Omental fat pad (tissue), 4 donors: ENCODE measurements at places on chromosomes 11 and 22. TPM values are rescaled to one million over a fixed set of nuclear protein-coding genes. Genes with fewer than 3 reads are reported as not detected.

The DTX4 gene
- total RNA-seq, result 75.6 TPM

- DNase-seq, result no peak
These were observed 91.7 kb upstream of the E2F8 start for GRCh38 chr11:19332476-19332875.

DNA sequence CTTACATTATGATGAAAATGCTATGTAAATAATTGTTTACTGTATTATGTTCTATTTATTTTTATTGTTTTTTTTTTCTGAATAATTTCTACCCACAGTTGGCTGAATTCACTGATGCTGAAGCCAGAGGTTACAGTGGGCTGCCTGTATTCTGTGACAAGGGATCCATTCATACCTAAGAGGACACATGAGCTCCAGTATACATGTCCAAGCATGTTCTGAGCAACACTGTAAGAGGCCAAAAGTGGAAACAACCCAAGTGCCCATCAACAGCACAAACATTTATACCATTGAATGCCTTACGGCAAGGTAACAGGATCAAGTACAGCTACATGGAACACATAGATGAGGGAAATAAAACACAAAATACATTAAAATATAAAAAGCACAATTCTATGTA lies 1.4 kb upstream of the SRSF8 start:
- no peak for DNase-seq

GRCh38 chr11:23288003-23288783 lies 427.9 kb upstream of the CCDC179 start:
- DNase-seq, result no peak

DNA sequence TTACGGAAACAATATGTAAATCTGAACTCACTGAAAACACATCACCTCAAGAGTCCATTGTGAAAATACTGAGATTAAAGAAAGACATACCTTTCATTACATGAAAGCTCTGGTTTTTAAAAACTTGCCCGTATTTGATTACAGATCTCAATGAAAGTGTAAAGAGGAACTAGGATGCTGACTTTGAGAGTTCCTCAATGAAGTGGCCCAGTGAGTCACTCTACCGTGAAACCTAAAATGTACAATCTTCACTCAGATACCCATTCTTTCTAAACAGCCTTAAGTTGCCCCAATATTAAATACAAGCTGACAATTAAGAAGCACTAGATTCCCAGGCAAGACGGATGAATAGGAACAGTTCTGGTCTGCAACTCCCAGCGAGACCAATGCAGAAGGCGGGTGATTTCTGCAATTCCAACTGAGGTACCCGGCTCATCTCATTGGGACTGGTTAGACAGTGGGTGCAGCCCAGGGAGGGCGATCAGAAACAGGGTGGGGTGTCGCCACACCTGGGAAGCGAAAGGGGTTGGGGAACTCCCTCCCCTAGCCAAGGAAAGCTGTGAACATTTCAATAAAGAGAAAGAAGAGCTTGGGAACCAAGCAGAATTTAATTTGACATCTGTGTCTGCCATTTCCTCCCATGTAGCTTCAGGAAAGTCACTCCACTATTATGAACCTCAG lies 33.8 kb upstream of the OR9G4 start:
- DNase-seq, result no peak

The CEP126 gene
- 9.5 TPM for total RNA-seq

GRCh38 chr11:46391186-46391577 lies 394 bp downstream of the CHRM4 start:
- no peak for DNase-seq

DNA sequence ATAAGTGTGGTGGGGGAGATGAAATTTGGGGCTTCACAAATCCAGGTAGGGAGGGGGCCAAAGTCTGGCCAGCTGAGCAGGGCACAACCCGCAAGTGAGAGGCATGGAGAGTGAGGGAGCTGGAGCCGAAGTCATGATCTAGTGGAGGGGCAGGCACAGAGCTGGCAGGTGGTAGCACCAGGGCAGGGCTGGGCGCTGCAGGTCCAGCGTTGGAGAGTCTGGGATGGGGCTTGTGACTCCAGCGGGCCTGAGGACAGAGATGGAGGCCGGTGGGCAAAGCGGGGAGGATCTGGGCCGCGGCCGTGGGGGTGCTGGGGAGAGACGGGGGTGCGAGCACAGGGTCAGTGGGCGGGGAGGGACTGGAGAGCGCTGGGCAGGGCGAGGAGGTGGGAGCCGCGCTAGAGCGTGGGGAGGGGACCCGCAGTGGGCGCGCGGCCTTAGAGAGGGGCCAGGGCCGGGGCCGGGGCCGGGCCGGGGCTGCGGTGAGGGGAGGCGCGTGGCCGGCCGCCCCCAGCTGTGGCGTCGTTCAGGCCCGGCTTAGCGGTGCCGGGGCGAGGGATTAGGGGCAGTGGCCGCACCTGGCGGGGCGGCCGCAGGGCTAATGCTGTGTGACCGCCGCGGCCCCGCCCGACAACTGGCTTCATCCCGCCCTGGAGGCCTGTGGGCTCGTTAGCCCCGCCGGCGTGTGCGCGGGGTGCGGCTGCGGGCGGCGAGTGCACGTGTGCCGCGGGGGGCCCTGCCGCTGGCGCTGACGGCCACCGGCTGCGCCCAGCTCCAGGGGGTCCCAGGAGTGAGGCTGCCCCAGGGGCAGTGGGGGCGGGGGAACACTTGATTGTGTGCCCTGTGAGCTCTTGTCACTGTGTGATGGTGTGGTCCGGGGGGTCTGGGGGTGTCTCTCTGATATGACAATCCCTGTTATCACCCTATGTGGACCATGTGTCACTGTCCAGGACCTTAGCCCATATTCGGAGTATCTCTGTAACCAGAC lies 23.6 kb upstream of the MYOD1 start:
- DNase-seq, result no peak

The MUC6 gene
- total RNA-seq, result not detected

The HPX gene
- 2.0 TPM for total RNA-seq

- no peak for DNase-seq
These were observed 473.7 kb upstream of the ISX start for GRCh38 chr22:34592123-34592740.

The MAJIN gene
- not detected for total RNA-seq

- no peak for DNase-seq
These were observed 408.3 kb upstream of the CADM1 start for GRCh38 chr11:115912484-115912945.

The FOLR1 gene
- not detected for total RNA-seq

GRCh38 chr11:119470317-119471291 lies 47.6 kb upstream of the THY1 start:
- DNase-seq, result no peak

DNA sequence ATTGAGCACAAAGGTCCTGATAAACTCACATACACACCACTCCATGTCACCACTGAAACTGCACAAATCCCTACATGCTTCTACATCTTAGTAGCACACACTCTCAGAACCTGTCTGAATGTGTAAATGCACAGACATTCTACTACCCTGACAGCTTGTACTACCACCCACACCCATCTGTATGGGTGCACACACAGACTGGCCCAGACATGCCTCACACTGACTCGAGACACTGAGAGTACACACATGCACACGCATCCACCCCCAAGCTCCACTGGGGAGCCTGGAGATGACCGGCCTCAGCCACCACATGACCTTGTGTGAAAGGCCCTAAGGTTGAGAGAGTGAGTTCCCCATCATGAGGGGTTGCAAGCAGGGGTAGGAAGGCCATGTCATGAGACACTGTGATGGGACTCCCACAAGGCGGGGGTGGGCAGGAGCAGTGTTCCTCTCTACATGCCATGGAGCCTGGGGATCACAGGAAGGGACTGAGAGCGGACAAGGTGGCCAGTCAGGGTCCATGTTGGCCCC lies 28.1 kb downstream of the ARAP1 start:
- DNase-seq, result no peak

DNA sequence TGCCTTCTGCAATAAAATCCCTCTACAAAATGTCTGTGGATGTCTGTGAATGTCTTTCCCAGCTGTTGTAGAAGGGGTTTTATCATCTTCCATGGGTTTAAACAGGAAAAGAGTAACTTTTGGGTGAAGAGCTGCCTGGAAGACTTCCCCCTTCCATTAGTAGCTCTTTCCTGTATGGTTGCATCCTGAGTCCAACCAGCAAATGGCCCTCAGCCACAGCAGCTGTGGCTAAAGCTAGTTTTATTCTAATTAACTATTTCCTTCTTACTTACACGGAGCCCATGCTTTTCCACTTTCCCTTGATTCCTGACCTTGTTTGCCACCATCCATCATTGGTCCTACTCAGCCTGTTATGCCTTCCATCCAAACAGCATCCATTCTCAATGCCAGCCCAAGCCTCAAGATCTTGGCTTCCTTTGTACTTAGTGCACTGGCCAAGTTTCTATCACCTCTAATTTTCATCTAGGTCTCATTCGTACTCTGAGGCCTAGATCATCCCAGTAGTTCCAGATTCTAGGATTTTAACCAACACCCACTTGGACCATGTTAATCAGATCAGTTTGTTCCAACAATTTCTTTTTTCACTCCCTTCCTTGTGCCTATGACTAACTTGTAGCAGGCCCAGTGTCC lies 41.5 kb upstream of the CADM1 start:
- DNase-seq, result no peak

DNA sequence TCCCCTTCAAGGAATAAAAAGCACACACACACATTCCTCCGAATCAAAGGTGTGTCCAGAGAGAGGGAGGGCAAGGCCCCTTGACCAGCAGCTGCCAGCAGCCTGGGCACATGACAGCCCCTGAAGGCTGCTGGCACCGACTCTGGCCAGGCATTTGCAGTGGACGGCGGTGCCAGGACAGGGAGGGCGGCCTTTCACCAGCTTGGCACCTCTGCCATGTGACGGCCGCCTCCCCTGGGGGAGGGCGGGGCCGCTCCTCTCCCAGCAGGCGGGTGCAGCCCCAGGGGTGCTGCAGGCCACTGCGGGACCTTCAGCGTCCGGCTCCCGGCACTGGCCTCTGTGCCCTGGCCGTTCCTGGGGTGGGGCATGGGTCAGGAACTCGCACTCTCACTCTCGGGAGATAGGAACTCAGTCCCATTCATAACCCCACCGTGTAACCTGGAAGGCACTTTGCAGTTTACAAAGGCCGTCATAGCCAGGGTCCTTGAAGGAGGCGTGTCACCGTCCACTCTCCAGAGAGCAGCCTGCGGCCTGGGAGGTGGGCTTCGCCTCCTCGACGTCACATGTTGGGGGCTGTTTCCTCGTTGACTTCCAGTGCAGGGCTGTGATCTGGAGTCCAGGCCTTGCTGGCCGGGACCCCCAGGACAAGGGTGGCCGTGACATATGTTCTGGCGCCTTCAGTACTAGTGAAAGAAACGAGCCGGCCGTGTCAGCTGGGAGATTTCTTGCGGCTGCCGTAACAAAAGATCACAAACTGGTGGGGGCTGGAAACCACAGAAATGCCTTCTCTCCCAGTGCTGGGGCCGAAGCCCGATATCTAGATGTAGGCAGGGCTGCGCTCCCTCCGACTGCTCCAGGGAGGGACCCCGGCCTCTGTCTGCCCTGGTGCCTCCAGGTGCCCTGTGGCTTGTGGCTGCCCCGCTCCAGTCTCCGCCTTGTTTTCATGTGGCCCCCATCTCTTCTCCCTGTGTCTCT lies 39.9 kb upstream of the SMIM38 start:
- DNase-seq, result no peak

The SLC17A6 gene
- total RNA-seq, result not detected

DNA sequence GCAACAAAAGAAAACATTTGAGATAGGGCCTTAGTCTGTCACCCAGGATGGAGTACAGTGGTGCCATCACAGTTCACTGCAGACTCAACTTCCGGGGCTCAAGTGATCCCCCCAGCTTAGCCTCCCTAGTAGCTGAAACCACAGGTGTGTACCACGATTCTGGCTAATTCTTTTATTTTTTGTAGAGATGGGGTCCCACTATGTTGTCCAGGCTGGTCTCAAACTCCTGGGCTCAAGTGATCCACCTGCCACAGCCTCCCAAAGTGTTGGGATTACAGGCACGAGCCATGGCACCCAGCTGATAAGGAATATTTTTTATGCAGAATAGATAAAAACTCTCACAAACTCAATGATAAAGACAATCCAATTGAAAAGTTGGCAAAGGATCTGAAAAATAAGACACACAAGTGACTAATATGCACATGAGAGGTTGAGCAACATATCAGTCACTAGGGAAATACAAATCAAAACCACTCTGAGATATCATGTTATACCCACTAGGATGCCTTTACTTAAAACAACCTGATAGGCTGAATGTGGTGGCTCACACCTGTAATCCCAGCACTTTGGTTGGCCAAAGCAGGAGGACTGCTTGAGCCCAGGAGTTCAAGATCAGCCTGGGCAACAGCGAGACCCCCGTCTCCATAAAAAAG lies 33.9 kb upstream of the CLTCL1 start:
- no peak for DNase-seq

The H19 gene
- total RNA-seq, result 569 TPM

- no peak for DNase-seq
These were observed 1.7 kb upstream of the CD81 start for GRCh38 chr11:2375341-2375853.

DNA sequence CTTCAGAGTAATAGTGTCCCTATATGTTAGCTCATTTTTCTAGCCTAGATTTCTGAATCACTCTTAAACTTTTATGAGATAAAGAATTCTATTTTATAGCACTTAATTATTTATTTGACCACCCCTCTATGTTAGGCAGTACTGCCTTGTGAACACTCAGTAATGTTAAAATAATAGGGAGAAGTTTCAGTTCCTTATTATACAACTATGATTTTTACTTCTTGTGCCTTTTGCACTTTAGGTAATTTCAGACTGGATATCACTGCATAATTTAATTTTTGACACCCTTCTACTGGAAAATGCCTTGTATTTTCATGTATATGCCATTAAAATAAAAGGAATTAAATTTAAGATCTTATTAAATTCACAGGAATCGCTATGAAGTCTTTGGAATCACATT lies 3.1 kb downstream of the BCO2 start:
- DNase-seq, result no peak

The FIBIN gene
- total RNA-seq, result 21.8 TPM

The ARHGAP32 gene
- 11.2 TPM for total RNA-seq

The C22orf31 gene
- total RNA-seq, result not detected
